ENCODE measurements at places on chromosomes 2 and 18. TPM values are rescaled to one million over a fixed set of nuclear protein-coding genes. Genes with fewer than 3 reads are reported as not detected.

MAIP1 gene
- polyA plus RNA-seq = 30.6 TPM

SERPINB10 gene
- polyA plus RNA-seq = not detected

EML6 gene
- 0.36 TPM for polyA plus RNA-seq

NOSTRIN gene
- 2.9 TPM for polyA plus RNA-seq

LIMS1 gene
- 29.8 TPM for polyA plus RNA-seq

Measured in cardiac muscle cell (in vitro differentiated cells and primary cell).